ENCODE measurements at places on chromosomes 2 and 18. TPM values are rescaled to one million over a fixed set of nuclear protein-coding genes. Genes with fewer than 3 reads are reported as not detected.

The MOGAT1 gene
- total RNA-seq: not detected

GRCh38 chr2:10240911-10241610, 61.6 kb upstream of the HPCAL1 start:
- DNase-seq: no peak

GRCh38 chr2:164903951-164904350, 51.4 kb downstream of the SLC38A11 start:
- no peak for DNase-seq

DNA sequence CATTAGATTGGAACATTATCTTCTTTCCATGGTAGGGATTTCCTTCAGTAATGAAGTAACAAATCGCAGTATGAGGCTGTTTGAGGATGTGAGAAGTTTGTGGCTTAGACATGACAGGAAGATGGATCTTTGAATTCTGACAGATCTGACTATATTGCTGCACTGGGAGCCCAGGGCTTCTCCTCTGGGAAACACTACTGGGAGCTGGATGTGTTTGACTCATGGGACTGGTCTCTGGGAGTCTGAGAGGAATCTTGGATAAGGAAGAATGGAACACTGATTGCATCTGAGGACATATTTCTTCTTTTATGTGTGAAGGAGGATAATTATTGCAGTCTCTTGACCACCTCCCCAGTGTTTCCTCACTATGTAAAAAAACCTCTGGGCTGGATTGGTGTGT, 77.2 kb upstream of the ST6GAL2 start:
- no peak for DNase-seq

DNA sequence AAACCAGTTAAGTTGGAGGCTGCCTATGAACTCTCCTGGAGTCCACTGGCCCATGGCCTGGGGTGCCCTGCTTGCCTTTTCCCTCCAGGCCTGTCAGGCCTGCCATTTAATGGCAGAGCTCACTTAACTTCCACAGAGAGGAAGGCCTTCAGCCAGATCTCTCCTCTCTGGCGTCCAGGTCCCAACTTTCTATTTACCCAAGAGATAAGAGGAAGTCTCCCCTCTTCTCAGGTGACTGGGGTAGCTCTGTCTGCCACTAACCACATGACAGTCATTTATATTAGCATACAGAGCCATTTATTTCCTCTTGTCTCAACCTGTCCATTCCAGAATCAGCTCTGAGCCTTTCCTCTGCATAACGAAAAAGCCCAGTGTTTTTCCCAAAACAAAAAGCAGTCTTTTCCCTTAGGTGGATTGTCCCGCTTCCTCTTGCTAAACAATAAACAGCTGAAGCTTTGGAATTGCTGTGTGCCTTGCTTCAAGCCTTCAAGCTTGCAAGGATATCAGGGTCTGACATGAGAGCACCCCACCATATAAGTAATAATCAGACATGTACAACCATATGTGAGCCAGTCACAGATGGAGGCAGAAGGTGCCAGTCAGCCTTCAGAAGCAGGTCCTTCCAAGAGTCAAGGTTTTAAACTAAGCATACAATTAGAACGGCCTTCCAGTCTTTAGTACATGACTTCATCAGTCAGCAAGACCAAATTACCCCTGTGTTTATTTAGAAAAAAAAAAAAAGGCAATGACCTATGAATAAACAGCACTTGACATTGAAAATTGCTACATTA, 71.2 kb upstream of the STPG4 start:
- DNase-seq: no peak

DNA sequence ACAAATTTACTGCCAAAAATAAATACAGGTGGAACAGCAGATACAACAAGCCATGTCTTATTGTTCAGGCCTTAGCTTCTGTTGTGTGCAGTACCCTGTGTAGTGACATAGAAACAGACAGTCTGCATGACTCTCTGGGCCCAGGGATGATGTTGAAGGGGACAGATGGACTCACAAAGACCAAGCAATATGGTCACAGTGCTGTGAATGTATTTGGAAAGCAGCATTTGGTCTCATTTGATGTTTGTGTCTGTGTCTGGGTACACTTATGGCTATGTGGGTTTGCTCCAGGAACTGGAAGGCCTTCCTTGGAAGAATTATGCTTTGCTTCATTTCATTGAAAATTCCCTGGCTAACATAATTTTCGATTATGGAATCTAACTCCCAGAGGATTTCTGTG, 158.5 kb downstream of the CDC42EP3 start:
- DNase-seq: no peak

DNA sequence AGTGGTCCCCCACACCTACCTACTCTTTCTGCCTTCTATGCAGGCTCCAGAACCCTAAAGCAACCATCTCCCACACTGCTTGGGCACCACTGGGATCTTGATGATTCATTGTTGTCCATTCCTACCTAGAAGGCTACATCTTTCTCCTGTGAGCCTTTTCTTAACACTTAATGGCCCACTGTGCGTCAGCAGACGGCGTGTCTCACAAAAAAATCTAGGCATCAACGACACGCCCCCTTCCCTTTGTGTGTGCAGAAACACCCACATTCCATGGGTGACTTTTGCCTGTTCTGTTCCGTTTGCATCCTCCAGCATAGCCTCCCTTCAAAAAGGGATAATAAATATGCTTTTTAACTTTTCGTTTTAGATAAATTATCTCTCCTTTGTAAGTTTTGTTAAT, 99.7 kb upstream of the CYRIA start:
- DNase-seq: no peak

DNA sequence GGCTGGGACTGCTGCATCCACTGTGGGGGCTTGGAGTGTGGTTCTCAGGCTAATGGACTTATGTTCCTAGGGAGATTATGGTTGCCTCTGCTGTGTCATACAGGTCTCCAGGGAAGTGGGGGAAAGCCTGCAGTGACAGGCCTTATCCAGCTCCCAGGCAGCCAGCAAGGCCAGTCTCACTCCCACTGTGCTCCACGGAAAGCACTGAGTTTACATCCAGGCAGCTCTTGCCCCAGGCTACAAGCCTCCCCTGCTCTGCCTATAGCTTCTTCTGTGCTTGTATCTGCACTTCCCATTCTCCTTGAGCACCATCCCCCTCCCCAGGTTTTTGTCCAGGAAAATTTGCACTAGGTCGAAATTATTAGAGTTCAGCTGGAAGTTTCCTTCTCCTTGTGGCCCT, 231.9 kb downstream of the ZRANB3 start:
- no peak for DNase-seq

- DNase-seq: no peak
Measured at GRCh38 chr18:57668021-57668420, 46.4 kb upstream of the NARS1 start.

- DNase-seq: no peak
Measured at GRCh38 chr2:221435171-221435570, 136.9 kb downstream of the EPHA4 start.
